ENCODE measurements at places on chromosomes 6 and 20.

DNA sequence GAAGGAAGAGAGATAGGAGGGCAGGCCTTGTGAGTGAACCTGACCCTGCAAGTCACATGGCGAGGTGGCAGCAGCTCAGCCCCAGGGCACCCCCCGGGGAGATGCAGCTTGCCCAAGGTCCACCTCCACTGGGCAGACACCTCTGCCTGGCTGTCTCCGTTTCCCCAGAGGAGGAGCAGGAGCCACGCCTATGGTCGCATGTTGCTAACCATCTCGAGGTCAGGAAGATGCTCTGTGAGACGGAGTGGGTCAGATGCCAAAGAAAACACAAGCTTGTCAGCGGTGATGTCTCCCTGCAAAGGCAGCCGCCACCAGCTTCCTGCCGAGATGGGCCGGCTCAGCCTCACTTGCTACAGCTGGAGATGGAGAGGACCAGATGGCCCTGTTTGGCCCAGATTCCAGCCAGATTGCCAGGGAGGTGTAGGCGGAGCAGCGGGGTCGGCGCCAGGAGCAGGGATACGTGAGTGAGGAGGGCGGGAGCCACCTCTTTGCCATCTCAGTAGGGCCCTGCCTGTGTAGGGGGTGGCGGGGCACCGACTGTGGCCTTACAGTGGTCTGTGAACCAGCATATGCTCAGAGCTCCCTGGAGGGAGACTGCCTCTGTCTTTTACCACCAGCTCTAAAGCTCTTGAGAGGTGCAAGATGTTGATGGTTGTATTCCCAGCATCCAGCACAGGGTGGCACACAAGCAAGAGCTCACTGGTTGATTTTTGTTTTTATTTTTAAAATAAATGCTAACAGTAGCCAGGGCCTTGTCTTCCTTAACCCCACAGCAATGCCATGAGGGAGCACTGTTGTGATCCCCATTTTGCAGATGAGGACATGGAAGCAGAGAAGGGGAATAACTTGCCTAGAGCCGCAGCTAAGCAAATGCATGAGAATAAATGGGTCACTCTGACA lies 42.9 kb upstream of the FAM83D start:
- no peak for DNase-seq

- DNase-seq, result no peak
These were observed 273.1 kb downstream of the HAO1 start for GRCh38 chr20:7667194-7667593.

DNA sequence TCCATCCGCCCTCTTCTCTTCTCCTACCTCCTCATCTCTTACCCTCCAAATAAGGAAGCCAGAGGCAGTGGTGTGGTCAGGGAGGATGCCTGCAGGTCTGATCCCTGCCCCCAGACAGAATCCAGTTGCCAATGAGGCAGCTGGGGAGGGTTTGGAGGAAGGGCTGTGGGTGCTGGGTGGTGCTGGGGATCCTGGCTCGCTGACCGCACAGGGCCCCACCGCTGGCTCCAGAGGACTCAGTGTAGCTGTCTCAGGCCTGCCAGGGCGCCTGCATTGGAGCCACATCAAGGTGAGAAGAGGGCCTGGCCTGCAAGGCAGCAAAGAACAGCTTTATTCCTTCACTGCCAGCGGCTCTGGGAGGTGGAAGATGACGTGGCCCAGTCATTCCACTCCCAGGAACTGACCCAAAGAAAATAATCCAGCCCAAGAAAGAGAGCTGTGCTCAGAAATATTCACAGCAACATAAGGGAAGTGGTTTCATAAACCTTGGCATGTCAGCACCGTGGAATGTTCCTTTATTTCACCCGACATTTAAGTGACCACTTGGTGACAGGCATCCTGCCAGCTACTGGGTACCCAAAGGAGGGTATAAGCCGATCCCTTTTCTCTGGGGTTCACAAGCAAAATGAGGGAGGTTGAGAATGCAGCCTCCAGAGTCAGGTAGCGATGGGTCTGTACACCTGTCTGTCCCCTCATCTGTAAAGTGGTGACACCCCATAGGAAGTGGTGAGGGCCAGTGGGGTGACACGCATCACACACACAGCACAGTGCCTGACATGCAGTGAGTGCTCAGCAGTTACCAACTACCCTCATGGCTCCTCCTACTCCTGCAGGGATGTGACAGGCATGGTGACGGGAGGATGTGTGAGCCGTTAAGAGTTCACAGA lies 125.1 kb downstream of the SNX5 start:
- DNase-seq, result no peak

DNA sequence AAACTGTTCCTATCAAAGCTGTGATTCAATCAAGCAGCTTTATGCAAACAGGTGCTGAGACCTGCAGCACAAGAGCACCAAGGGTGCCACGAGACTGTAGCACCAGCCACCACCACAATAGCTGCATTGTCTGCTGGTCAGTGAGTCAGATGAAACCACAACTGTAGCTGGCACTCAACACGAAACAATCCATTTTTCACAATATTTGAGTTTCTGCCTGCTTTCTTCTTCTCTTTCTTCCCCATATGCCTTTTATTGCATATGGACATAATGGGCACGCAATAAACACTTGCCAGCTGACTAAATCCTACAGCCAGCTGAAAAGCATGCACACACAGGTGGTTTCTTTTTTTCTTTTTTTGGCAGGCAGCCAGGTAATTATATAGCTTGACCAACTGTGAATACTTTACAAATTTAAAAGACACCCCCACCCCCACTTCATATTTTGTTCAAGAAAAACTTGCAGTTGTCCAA lies 16.6 kb downstream of the SLC2A12 start:
- no peak for DNase-seq

DNA sequence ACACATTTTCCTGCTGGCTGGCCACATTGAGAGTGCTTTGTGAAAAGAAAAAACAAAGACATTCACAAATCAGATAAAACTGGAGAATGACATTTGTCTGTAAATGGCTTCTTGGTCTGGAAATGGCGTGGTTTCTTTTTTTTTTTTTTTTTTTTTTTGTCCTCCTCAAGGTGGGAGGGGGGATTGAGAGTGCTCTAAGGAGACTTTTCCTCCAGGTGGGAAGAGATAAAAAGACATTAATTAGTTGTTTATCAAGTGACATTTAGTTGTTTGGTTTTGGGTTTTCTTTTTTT lies 40.4 kb downstream of the GNAS start:
- DNase-seq, result no peak

- no peak for DNase-seq
These were observed 72.5 kb downstream of the DLGAP4 start for GRCh38 chr20:36378686-36379085.

DNA sequence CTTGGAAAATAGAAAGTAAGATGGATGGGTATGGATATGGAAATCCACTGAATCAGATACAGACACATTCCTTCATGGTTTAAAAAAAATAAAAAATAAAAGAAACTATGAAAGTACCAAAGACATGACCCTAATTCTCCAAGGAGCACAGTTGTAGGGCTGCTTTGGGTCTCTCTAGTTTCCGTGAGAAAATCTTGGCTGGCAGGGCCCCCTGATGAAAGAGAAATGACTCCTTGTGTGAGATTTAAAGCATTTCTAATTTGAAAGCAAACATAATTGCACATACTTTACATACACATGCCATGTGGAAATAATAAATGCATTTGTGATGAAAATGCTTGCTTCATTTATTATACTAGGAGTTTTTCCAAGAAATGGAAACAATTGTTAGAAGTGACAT lies 593.9 kb upstream of the BTBD3 start:
- DNase-seq, result no peak

DNA sequence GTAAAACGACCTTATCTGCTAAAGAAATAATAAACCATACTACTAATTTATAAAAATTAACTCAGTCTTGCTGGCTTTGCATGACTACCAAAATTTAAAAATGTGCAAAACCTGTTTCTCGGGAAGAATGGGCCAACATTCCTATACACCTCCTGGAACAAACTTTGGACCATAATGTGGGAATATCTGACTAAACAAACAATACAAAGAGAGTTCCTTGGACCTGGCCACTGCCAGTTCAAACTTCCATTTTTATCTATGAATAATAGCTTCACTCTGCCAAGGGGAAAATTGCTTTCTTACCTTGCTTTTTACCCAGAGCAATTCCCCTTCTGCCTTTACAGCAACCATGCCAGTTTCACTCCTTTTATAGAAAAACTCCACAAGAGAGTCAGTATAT lies 38.7 kb upstream of the POU5F1 start:
- DNase-seq, result no peak

- no peak for DNase-seq
These were observed 52.8 kb downstream of the TOMM6 start for GRCh38 chr6:41840326-41840725.

DNA sequence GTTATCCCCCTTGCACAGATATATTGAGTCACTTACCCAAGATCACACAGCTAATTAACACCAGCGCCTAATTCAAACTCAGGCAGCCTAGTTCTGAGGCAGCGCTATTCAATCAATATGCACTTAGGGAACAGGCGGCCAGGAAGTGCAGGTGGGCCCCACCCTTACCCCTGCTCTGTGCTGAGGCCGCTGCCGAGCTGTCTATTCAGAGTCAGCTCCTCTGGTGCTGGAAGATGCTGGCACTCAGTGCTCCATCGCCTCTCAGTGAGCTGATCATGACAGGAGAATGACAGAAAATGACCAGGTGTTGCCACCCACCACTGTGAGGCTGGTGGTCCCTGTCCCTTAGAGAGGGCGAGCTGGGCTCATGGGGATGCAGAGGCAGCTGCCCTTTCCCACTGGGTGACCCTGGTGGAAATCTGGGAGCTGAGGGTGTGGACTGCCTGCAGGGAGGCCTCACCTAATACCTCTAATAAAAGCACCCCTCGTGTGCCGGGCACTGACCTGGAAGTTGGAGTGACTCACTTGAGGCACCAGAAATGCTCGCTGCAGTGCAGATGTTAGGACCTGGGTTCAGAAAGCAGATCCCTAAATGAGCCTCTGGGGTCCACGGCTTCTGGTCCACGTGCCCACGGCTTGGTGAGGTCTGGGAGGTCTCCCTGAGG lies 42.5 kb upstream of the CD93 start:
- no peak for DNase-seq

- no peak for DNase-seq
These were observed 1.0 kb downstream of the MOCS3 start for GRCh38 chr20:50959543-50960126.

DNA sequence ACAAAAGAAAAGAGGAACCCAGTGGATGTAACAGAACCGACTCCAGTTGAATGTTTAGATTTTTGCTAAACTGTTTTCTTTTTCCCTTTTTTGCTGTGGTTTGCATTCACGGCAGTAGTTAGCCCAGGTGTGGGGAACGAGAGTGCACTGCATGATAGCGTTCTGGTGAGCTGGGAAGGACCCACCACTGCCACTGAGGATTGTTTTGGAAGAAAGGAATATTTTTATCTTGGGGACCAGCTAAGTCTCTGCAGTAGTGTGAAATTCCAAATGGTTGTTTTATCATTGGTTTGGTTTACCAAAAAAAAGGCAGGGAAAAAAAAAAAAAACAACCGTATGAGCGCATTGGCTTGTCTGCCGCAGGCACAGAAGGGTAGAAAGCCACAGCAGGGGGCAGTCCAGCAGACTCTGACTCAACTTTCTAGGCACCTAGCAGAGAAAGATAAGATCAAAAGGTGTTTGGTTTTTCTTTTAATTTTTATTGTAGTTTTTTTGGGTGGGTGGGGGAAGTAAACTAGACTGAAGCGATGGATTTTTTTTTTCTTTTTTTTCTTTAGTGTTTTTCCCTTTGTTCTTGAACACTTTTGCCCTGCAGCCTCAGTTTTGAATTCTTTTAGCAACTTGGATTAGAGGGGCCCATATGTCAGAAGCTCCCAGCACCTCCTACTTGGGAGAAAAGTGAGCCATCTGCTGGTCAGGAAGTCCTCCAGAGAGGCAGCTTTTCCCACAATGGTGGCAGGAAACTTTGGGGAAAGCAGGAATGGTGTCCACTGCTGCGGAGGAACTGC lies 13.5 kb upstream of the RAB5IF start:
- DNase-seq, result no peak

GRCh38 chr20:2778602-2779321 lies 21.7 kb downstream of the CPXM1 start:
- DNase-seq, result no peak

DNA sequence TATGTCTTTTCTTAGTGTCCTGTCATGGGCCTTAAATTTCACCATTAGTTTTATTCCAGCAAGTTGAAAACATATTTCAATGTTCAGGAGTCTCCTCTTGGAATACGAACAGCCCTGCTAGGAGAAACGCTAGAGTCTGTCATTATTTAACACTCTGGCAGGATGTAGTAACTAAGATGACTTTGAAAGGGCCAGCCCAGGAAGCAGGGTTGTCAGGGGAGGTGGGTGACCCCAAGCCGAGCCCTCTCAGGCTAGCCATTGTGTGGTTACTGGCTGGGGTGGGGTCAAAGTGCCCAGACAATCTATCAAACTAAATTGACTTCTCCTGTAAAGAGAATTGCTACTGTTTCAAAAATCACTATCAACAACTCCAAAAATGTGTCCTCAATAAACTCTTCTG lies 67.8 kb downstream of the LY86 start:
- DNase-seq, result no peak

GRCh38 chr6:150546457-150546856 lies 53.2 kb upstream of the PLEKHG1 start:
- no peak for DNase-seq

- no peak for DNase-seq
These were observed 167.5 kb downstream of the ZFAND3 start for GRCh38 chr6:37987018-37987417.

GRCh38 chr6:131410785-131411184 lies 162.2 kb upstream of the ARG1 start:
- DNase-seq, result no peak

- no peak for DNase-seq
These were observed 109.0 kb downstream of the MCHR2 start for GRCh38 chr6:99885051-99885450.

- DNase-seq, result no peak
These were observed 402 bp downstream of the ZBTB12 start for GRCh38 chr6:31901415-31901952.

GRCh38 chr6:147643341-147644200 lies 135.1 kb downstream of the SAMD5 start:
- no peak for DNase-seq

GRCh38 chr20:56587307-56588041 lies 41.6 kb upstream of the TFAP2C start:
- no peak for DNase-seq

DNA sequence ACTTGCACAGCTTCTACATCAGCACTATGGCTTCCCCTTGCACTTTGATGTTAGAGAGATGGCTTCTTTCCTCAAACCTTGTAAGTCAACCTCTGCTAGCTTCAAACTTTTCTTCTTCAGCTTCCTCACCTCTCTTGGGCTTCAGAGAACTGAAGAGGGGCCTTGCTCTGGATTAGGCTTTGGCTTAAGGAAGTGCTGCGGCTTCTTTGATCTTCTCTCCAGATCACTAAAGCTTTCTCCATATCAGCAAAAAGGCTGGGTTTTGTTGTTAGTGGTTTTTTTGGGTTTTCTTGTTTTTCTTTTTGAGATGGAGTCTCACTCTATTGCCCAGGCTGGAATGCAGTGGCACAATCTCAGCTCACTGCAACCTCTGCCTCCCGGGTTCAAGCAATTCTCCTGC lies 24.0 kb downstream of the CDK5RAP1 start:
- DNase-seq, result no peak

GRCh38 chr6:44859901-44860410 lies 468.2 kb upstream of the RUNX2 start:
- DNase-seq, result no peak

DNA sequence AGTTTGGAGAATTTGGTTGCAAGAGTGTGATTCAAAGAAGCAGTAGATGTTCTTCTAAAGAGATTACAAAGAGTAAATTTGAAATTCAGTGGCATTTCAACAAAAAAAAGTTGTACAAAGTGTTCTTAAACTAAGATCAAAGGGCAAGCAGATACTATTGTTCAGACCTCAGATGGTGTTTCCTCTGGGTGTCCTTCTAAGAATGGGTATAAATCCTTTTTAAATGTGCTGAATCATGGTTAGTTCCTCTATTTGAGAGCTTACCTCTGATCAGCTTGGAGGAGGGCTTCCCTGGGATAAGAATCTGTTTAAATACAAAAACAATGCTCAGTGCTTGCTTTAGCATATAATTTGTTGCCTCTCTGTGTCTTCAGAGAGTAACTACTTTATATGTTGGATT lies 6.3 kb downstream of the BMP6 start:
- no peak for DNase-seq

All from stimulated activated CD8-positive, alpha-beta memory T cell treated with anti-CD3 and anti-CD28 coated beads, Interleukin-7, amount 100 ng/mL, for 1 hour (primary cell).